ENCODE measurements at places on chromosomes 5 and 9.
A peak's percentile ranks its signal among the peaks of the same experiment; 100 is the strongest.

- no peak for DNase-seq
Observed at GRCh38 chr9:90860826-90861225, 59.2 kb downstream of the SYK start.

DNA sequence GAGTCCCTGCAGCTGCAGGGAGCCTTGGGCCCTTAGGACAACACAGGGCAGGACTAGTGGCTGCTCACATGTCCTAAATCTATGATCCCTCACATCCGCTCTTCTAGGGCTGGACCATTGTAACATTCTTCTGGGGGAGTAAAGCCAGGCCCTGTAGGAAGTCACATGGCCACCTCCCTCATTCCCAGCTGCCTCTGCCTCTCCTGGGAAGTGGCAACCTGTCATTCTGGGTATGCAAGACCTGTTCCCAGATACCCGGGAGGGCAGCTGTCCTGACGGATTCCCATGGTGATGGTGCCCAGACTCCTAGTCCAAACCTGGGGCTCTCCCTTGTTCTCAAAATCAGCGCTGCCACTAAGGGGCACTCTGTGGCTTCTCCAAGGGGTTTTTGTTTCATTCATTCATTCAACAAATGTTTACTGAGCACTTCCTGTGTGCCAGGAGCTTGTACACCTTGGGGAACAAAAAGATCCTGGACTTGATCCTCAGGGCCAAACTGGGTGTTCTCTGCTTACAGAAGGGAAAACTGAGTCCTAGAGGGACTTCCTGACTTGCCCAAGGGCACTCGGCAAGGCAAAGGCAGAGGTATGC is 85.6 kb downstream of the PSD2 start:
- DNase-seq, result no peak

GRCh38 chr5:53543401-53543800 is 17.0 kb upstream of the NDUFS4 start:
- DNase-seq, result no peak

DNA sequence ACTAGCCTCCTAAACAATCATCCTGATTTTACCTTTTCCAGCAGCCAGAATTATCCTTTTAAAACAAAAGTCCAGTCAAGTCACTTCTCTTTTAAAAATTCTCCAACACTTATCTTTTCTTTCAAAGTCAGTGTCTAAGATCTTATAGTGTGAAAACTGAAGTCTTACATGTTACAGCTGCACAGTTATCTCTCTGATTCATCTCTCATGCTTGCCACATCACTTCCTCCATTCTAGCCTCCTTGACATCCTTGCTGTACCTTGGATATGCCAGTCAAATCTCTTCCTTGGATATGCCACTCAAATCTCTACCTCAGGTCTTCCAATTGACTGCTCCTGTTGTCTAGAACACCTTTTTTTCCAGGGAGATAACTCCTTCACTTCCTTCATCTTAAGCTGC is 361.7 kb upstream of the FTMT start:
- DNase-seq, result no peak

GRCh38 chr9:110328763-110329162 is 8.9 kb downstream of the TXNDC8 start:
- no peak for DNase-seq

GRCh38 chr9:98146101-98146991 is 27.3 kb upstream of the TRIM14 start:
- peak; percentile 31 for DNase-seq

DNA sequence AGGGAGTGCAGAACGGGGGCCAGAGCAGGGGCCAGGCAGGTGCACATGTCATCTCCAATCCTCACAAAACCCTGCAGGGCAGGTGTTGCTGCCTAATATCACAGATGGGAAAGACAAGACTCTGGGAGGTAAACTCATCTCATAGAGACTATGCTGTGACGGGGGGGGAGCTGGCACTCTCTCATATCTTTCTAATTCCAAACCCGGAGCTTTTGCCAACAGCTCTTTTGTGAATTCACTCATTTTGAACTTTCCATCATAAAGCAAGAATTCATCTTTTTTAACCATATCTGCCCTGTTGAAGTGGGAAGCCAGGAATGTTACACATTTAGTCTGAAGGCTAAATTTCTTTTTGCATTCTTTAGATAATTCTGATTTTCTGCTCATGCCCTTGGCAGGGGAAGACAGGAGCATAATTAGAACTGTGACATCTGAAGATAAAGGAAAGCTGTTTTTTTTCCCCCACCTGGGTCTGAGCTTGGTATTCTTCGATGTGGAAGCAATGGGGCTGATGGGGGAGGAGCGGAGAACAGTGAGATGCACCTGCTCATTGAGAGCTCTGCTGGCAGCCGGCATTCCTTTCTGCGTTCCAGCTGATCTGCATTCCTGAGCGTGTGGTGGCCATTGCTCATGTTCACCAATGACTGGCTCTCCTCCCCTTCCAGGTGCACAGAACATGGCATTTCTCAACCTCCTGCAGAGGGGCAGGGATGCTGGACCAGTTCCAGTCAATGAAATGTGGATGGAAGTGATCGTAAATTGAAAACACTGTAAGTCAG is 159.2 kb downstream of the NSG2 start:
- peak; percentile 95 for DNase-seq

- no peak for DNase-seq
Observed at GRCh38 chr9:34684816-34685215, 6.3 kb downstream of the CCL19 start.

GRCh38 chr5:76422742-76423141 is 19.7 kb downstream of the IQGAP2 start:
- DNase-seq, result no peak
